ENCODE measurements at places on chromosomes 7 and 10.
A peak's percentile ranks its signal among the peaks of the same experiment; 100 is the strongest.

DNA sequence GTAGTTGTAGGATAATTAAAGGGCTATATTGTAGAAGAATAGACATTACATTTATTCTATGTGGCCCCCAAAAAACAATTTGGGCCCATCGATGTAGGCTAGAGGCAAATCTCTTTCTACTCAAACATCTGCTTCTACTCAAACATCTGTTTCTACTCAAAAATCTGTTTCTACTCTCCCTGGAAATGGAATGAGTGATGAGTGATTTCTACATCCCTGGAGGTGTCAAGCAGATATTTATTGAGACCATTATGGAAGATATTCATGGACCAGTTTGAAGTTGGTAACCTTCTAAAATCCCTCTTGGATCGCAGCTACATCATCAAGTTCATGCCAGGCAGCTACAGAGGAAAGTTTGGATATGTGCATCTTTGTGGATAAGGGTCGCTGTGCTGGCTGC is 5.1 kb upstream of the PLPP4 start:
- no peak for DNase-seq

- no peak for DNase-seq
Measured at GRCh38 chr7:75662579-75663301, 76.0 kb downstream of the HIP1 start.

DNA sequence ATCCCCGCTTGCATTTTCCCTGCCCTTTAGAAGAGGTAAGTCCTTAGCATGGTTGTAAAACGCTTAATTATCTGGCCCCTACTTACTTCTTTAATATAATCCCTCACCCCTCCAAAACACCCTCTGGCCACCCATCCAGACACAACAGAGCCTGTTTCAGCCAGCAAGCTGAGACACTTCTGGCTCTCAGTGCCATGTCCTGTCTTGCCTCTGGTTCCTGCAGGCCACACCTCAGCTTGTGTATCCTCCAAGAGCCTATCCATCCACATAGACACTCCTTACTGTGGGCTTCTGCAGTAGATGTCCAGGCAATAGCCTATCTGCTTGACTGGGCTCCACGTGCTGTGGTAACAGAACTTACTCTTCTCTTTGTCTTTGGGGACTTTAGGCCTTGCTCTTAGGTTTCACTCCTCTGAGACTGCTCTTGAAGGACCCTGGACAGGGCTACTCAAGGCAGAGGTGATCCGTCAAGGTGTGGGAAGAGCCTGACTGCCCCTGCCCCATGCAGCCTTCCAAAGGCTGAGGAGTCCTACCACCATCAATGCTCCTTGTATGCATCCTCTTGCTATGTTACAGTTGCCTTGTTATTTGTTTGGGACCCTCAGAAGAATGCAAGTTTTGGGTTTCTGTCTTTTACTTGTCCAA is 149.9 kb downstream of the CHN2 start:
- no peak for DNase-seq

GRCh38 chr7:18667466-18667865 is 171.9 kb downstream of the HDAC9 start:
- DNase-seq = peak; percentile 34

DNA sequence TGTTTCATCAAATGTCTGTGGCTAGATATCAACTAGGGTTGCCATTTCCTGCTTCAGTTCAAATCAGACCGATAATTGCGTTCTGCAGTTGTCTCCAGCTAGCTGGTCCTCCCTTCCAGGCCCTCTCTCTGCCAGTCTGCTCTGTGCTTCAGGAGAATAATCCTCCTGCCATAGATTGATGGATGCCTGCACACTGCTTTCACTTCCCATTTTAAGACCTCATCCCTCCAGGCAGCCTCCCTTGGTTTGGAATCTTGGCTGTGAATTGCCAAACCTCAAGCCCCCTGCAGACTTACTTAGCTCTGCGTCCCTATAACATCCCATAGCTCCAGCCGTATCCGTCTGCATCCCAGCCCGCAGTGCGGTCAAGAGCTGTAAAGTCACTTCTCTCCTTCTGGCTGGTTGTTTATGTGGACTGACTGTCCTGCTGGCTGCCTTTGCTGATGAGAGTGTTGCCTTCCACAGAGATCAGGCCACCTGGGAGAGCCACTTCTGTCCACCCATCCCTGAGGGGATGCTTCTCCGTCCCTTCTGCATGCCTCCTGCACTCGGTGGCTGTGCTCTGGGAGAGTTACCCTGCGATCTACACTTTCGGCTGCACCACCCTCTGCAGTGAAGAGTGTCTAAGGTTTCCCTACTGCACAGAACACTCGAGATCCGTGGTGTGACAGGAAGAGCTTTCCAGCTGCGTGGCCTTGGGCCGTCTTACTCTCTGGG is 22.4 kb upstream of the KLF6 start:
- no peak for DNase-seq

DNA sequence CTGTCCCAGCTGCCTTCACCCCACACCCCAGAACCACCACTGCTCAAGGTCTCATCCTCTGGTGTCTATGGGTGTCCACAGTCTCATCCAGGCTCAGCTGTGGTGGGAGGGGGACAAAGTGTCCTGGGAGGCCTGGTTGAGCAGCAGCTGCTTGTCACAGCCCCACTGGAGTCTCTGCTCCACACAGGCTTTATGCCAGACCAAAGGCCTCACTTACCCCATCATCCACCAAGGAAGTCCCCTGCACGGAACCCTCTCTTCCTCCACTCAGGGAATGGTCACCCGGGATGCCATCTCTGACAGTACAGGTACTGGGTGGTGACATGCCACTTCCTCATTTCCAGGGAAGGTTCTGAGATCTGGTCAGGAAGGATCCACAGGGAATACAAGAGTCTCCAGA is 925.4 kb upstream of the ZNF722 start:
- no peak for DNase-seq

DNA sequence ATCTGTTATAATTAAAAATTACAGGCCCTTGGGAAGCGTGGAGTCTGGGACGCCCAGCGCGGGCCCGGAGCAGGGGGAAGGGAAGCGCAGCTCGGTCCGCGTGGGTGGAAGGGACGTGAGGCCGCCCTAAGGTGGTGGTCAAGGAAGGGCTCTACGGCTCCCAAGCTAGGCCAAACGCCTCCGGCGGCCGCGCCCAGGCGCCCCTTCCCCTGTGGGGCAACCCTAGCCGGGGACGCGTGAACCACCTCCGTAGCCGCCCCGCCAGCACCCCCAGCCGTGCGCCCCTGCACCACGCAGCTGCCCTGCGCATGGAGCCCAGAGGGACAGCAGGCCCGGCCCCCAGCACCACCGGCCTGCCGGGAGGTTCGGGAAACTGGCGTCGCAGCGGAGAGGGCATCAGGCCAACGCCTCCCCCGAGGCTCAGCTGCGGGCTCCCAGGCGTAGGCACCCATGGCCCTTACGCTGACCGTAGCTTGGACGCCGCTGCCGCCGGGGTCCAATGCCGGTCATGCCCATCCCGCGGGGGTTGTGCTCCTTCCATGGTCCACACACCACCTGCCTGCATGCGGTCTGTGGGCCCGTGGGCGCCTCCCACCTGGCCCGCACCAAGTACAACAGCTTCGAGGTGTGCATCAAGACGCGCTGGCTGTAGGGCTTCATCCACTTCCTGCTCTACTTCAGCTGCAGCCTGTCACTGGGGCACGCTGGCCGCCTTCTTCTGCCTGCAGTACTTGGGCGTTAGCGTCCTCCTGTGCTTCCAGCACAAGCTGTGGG is 166.7 kb downstream of the SEPTIN7 start:
- DNase-seq = no peak

DNA sequence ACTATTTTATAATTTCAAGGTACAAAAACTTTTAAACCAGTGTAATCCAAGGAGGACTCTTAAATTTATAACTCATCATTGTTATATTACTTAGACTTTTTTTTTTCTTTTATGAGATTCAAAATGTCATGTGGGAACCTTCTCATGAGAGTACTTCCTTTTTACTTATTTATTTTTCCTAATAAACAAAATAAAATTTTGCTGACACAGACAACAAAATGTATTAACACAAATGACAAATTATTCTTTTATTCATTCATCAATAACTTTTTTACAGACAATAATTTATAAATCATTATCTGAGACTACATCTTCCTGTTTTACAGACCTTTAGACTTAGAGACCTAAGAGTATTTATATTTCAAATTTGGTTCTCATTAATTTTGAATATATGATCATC is 706.2 kb downstream of the SUGCT start:
- DNase-seq = no peak

DNA sequence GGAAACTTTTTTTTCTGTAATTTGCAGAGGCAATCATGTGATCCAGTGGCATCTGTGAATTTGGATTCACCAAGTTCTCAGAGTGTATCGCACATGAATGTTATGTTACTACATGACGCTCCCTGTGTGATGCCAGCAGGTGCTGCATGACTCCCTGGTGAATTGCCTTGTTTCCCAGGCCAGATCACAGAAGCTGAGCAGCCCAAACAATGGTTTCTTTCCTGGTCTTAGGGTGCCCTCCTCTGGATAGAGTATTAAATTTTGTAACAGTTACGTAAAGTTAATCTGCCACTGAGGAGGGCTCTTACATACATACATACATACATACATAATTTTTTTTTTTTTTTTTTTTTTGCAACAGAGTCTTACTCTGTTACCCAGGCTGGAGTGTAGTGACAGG is 3.6 kb downstream of the ZSCAN21 start:
- DNase-seq = peak; percentile 49

DNA sequence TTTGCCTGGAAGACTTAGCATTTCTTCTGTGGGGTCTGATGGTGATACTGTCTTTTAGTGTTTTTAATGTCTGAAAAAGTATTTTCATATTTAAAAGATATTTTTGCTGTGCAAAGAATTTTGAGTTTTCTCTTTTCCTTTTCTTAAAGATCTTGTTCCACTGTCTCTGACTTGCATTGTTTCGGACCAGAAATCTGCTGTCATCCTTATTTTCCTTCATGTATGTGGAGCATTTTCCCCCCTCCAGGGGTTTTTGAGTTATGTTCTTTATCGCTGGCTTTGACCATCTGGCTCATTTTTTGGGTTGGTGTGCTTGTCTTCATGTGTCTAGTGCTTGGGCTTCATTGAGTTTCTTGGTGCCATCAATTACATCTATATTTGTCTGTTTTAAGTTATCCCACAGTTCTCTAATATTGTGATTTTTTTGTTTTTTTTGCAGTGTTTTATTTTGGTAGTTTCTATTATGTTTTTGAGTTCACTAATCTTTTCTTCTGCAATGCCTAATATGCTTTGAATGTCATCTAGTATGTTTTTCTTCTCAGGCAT is 119.9 kb downstream of the MGMT start:
- DNase-seq = no peak

GRCh38 chr7:128791972-128792327 is 182 bp downstream of the CCDC136 start:
- DNase-seq = no peak

GRCh38 chr7:114082642-114083165 is 163.9 kb upstream of the PPP1R3A start:
- no peak for DNase-seq

DNA sequence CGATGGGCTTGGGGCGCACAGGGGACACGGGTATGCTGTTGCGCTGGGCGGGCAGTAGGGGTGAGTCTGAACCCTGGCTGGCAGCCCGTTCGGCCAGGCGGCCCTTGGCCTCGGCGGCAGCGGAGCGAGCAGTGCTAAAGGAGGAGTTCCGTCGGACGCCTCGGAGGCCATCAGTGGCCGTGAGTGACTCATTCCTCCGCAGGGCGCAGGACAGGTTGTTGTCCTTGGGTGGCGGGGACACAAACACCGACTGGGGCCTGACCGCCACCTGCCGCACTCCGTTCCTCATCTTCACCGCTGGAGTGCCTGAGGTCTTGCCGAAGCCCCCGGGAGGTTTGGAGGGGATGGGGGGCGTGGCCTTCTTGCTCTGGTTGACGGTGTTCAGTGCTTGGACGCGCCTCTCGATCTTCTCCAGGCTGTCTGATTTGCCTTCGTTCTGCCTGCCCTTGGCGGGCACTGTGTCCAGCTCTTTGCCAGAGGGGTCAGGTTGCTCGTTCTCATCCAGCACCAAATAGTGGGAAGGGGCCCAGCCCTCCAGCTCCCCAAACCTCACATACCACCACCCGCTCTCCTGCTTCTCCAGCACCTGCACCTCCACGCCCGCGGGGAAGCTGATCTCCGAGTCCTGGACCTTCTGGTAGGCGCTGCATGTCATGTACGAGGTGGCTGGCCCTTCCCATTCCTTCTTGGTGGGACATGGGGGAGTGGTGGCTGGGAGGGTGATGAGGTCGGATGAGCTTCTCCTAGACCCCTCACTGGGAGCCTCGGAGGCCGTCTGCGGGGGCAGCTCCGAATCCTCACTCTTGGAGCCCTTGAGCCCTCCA is 108.7 kb downstream of the NEURL1 start:
- DNase-seq = no peak

- DNase-seq = peak; percentile 33
Measured at GRCh38 chr10:78543749-78544362, 510.2 kb downstream of the RPS24 start.

DNA sequence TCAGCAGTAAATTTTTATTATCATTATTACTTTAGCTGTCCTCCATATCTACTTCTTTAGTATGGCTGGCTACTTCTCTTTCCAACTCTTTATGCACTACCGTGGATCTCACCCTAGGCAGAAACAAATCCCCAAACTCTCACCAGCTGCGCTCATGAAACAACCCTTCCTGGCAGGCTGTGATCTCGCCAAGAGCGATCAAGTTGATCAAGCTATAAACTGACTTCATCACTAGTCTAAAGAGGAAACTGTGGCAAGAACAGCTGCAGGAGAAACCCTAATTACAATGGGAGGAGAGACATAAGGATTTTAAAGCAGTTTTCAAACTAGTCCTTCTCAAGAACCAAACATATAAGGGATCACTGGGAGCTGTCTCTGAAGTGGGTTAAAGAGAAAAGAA is 160.5 kb upstream of the PRSS58 start:
- no peak for DNase-seq

DNA sequence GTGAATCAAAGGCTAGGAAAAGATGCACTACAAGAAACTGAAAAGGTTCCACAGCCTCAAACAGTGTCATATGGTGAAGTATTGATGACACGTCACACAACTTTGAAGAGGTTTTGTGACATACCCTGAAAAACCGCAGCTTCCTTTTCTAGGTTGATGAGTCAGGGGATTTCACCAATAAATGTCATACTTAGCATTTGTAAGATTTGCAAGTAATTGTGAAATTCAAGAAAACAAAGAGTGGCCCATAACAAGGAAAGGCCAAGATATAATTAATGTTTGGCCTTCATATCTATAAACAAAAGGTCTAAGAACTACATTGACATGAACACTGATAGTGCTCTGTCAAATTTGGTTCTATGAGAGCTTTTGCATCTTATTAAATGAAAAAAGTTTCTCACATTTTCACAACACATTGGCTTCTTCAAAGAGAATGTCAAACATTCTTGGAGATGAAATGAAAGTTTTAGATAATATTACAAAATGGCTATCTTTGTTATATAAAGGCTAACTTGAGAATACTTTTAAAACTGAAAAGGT is 62.0 kb upstream of the NAMPT start:
- DNase-seq = peak; percentile 88

Data from brain microvascular endothelial cell (primary cell).